ENCODE measurements at places on chromosomes 2 and 18. TPM values are rescaled to one million over a fixed set of nuclear protein-coding genes. Genes with fewer than 3 reads are reported as not detected.

FOXD4L1 gene
- total RNA-seq = 0.18 TPM

TRIP12 gene
- total RNA-seq = 269 TPM

ADCY3 gene
- total RNA-seq = 90.9 TPM

PID1 gene
- total RNA-seq = not detected

CROCC2 gene
- not detected for total RNA-seq

IL1A gene
- 3.1 TPM for total RNA-seq

ACOXL gene
- total RNA-seq = not detected

- H3K27ac ChIP-seq = no peak overlapping the region
- peaks cover 5% of the 10 kb centered on the region for H3K27me3 ChIP-seq
- DNase-seq = no peak
- H3K4me1 ChIP-seq = no peaks in the 10 kb centered on the region
- no peak overlapping the region for H3K4me3 ChIP-seq
These were observed 16.8 kb upstream of the EML6 start for GRCh38 chr2:54706622-54707021.

- H3K4me1 ChIP-seq = no peaks in the 10 kb centered on the region
- no peaks in the 10 kb centered on the region for H3K36me3 ChIP-seq
- no peak for DNase-seq
- H3K27me3 ChIP-seq = no peaks in the 10 kb centered on the region
These were observed 28.3 kb downstream of the EVA1A start for GRCh38 chr2:75532488-75532887.

- no peaks in the 10 kb centered on the region for H3K36me3 ChIP-seq
- no peaks in the 10 kb centered on the region for H3K4me1 ChIP-seq
- H3K4me3 ChIP-seq = no peak overlapping the region
- no peak overlapping the region for H3K27ac ChIP-seq
- no peaks in the 10 kb centered on the region for H3K27me3 ChIP-seq
- no peak for DNase-seq
These were observed 119.5 kb downstream of the LRRTM1 start for GRCh38 chr2:80185091-80185490.

- DNase-seq = no peak
- no peak overlapping the region for H3K4me3 ChIP-seq
- no peaks in the 10 kb centered on the region for H3K36me3 ChIP-seq
These were observed 2.8 kb downstream of the TEX51 start for GRCh38 chr2:126901459-126901858.

DNA sequence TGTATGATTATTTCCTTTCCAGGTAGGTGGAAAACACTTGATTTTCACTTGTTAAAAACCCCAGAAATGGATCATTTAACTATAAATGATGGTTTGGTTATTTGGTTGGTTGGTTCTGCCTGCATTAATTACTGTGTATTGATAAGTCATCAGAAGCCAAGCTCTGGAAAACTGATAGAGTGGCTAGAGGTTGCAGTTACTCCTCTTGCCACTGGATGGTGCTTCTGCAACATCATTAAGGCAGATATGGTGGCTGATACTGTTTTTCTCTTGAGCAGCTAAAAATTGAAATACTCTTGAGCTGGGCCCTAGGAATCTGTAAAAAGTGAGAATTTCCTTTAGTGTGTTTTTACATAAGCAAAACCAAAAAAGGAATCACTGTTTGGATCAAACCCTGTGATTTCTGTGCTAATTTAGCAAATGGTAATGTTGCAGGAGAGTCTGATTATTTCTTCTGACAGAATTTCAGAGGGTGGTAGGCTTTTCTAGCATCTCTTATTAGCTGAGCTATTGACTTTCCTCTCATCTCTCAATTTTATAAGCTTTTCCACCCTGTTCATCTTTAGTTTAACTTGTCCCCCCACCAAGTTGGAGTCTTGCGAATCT, 54.3 kb downstream of the RAB10 start:
- no peak overlapping the region for H3K4me3 ChIP-seq
- no peak for DNase-seq
- H3K27me3 ChIP-seq = no peaks in the 10 kb centered on the region
- no peaks in the 10 kb centered on the region for H3K4me1 ChIP-seq
- H3K36me3 ChIP-seq = no peaks in the 10 kb centered on the region

DNA sequence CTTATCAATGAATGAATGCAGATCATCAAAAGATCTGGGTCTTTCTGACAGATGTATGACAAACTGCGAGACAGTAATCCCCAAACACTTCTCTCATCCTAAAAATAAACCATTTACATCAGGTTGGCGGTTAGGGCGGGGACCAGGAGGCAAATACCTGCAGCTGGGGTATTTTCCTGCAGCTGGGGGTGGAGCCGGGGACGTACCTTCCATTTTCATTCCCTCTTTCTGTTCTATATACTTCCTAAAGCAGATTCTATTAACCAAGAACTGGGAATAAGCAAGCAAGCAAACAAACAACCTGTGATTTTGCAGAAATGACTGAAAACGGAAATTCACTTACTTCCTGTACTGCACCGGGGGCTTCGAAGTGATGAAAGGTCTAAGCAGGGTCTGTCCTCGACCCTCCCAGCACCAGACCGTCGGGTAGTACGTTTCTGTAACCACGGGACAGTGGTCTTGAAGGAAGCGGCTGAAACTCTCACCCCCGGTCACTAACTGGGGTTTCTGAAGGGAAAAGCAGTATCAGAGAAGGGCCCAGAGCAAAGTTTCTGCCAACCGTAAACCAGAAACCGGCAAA, 1.2 kb downstream of the ABHD3 start:
- peaks cover 14% of the 10 kb centered on the region for H3K36me3 ChIP-seq
- peak; percentile 22 for DNase-seq
- peak overlapping the region; percentile 87 for H3K4me3 ChIP-seq
- H3K27ac ChIP-seq = peak overlapping the region; percentile 89

DNA sequence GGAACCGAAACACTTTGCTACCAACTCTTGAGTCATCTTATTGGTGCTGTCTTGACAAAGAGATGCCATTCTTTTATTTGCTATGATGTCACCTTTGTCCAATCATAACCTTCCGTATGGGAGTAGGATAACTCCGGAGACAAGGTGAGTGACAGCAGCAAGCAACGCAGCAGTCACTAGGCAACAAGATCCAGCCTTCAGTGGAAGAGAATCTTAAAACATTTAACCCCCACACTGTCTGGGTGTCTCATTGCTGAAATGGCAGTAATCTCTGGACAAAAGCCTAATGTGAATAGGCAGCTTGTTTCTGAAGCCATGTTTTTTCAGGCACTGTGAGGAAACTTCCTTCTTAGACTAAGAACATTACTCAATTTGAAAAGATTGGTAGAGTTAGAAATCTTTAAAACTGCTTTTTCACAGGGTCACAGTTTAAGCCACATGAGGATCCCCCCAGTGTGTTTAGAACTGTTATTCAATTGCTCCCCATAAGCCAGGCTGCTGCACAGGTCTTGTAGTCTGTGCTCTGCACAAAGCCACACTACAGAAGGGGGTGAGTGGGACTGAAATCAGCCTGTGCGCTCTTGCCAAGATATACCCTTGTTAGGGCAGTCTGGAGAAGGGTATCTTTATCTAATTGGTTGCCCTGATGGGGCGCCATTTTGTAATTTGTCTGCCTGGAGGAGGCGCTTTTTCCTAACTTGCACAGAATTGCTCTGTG, 131.5 kb upstream of the STON1 start:
- no peak for DNase-seq
- H3K27ac ChIP-seq = no peak overlapping the region
- no peaks in the 10 kb centered on the region for H3K27me3 ChIP-seq
- peaks cover 9% of the 10 kb centered on the region for H3K4me1 ChIP-seq
- no peaks in the 10 kb centered on the region for H3K36me3 ChIP-seq

- no peaks in the 10 kb centered on the region for H3K36me3 ChIP-seq
- H3K4me3 ChIP-seq = no peak overlapping the region
- DNase-seq = no peak
- H3K27me3 ChIP-seq = no peaks in the 10 kb centered on the region
- no peaks in the 10 kb centered on the region for H3K4me1 ChIP-seq
- no peak overlapping the region for H3K27ac ChIP-seq
These were observed 29.8 kb downstream of the COL6A3 start for GRCh38 chr2:237383991-237384671.

DNA sequence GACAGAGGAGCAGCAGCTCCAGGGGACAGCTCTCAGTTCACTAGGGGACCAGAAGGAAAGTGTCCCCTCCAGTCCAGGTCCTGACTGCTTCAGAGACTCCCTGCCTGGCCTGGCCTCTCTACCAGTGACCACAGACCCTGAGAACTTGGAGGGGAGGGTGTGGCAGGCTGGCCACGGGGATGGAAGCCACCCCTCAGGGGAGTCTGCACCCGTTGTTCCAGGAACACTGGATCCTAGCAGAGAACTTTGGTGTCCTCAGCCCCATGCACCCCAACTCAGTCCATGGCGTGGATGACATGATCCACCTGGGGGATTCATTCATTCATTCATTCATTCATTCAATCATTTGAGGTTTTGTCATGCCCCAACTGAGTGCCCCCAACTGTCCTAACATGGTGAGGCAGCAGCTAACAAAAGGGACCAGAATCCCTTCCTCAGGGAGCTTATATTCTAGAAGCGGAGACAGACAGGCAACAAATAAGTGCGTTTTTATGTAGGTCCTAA, 31.9 kb downstream of the MYO7B start:
- H3K27me3 ChIP-seq = no peaks in the 10 kb centered on the region
- H3K27ac ChIP-seq = no peak overlapping the region
- no peak overlapping the region for H3K4me3 ChIP-seq
- DNase-seq = no peak
- no peaks in the 10 kb centered on the region for H3K4me1 ChIP-seq
- no peaks in the 10 kb centered on the region for H3K36me3 ChIP-seq

- no peak for DNase-seq
- no peak overlapping the region for H3K4me3 ChIP-seq
These were observed 37.7 kb upstream of the TBC1D8 start for GRCh38 chr2:101188683-101189405.

GRCh38 chr2:175372704-175373701, 191.5 kb upstream of the ATP5MC3 start:
- no peaks in the 10 kb centered on the region for H3K4me1 ChIP-seq
- DNase-seq = no peak
- H3K27me3 ChIP-seq = no peaks in the 10 kb centered on the region
- no peak overlapping the region for H3K4me3 ChIP-seq

- no peaks in the 10 kb centered on the region for H3K4me1 ChIP-seq
- no peaks in the 10 kb centered on the region for H3K27me3 ChIP-seq
- no peak overlapping the region for H3K4me3 ChIP-seq
- no peaks in the 10 kb centered on the region for H3K36me3 ChIP-seq
These were observed 271.3 kb downstream of the KCNS3 start for GRCh38 chr2:18149660-18150246.

Data from CD8-positive, alpha-beta memory T cell (primary cell).